ENCODE measurements at places on chromosomes 12 and 14.
A peak's percentile ranks its signal among the peaks of the same experiment; 100 is the strongest.

DNA sequence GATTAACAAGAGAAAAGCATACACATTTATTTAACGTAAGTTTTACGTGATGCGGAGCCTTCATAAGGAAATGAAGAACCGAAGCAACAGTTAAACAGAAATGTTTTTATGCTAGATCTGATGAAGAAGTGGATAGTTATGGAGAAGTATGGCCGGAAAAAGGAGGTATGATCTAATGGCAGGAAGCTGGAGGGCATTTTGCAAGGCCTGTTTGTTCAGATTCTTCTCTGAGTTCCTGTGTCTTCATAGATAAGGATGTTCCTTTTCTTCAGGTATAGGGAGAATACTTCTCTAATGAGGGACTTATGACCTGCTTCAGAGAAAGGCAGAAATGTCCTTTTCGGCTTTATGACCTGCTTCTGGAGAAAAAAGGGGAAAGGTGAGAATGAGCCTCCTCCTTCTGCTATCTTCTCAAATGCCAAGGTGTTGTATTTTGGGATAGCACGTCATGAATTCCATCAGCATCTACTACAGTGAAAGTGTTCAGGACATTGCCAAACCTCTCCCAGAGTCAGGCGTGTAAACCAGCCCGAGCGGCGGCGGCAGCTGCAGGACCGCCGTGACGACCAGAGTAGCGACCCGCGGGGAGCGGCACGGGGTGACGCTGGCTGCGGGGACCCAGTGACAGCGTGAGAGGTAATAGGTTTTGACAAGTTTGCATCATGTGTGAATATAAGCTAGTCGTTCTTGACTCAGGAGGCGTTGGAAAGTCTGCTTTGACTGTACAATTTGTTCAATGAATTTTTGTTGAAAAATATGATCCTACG, 33.7 kb upstream of the SGPP1 start:
- ATAC-seq: no peak

DNA sequence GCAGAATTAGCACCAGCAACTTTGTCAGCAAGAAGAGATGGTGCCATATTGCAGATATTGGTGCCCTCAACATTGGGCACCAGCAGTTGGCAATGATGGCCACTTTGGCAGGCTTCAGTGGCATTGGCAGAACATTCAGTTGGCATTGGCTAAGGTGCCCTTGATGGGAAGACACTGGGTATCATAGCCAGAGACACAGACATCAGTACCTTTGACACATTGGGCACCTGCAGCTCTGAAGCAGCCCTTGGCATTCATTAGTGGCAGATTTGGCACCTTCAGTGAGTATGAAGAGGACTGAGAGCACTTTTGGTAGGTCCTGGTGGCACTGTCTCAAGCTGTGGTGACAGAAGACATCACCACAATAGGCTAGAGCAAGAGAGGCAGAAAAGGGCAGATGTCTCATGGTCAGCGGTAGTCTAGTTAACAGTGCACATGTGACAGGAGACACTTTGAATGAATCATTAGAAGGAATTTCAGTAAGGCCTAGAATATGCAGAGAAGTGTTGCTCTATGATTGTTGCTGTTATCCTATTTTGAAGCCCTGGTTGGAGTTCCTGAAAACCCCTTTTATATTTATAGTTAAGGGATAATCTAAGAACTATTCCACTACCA, 422.2 kb downstream of the APAF1 start:
- no peak for ATAC-seq

- peak; percentile 40 for ATAC-seq
These were observed 745 bp downstream of the CDCA4 start for GRCh38 chr14:105019861-105020814.

- ATAC-seq: no peak
These were observed 226.0 kb upstream of the PDE3A start for GRCh38 chr12:20142316-20142715.

DNA sequence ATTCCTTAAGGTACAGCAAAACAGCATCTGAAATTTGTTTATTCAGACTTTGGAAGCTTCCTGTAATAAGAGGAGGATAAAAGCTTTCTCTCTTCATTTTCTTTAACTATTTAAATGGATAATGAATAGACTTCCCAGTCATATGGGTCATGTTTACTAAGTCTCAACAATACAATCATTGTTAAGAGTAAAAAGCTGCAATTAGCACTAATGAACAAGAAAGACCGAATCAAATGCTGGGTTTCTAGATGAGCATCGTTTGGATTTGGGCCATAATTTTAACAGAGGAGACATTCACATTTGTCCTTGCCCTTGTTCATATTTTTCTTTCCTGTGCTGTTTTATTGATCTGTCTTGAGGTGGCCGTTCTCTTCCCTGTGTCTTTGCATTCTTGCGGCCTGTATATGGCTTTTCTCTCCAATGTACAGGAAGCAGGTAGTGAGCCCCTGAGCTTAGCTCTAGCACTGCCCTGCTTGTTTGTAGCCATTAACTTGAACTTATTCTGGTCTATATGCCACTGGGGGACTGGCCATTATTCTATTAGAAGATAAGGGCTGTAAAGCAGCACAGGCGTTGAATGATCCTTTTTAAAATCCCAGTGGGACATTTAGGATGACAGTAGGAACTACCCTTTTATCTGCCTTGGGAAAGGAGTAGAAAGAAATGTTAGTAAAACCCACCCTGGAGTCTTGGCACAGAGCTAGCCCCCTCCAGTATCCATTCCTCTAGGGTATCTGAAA, 34.6 kb downstream of the ABHD12B start:
- no peak for ATAC-seq

GRCh38 chr12:100339071-100339470, 17.8 kb upstream of the SLC17A8 start:
- ATAC-seq: no peak

Measured in stimulated activated memory B cell treated with anti-CD40 and anti-IgM and Interleukin-4, amounts not matched to agents 10 μg/mL and 1 μg/mL and 100 μg/mL, for 72 hours (primary cell).